ENCODE measurements at places on chromosomes 16 and 17. TPM values are rescaled to one million over a fixed set of nuclear protein-coding genes. Genes with fewer than 3 reads are reported as not detected.

PYY gene
- 1.1 TPM for polyA plus RNA-seq

DOC2B gene
- 4.3 TPM for polyA plus RNA-seq

C16orf96 gene
- polyA plus RNA-seq: 0.31 TPM

ZNF785 gene
- polyA plus RNA-seq: 6.3 TPM

MT3 gene
- polyA plus RNA-seq: 4.6 TPM

RHBDF1 gene
- 56.3 TPM for polyA plus RNA-seq

KRTAP4-5 gene
- polyA plus RNA-seq: not detected

KRTAP17-1 gene
- polyA plus RNA-seq: not detected

PRR15L gene
- 59.9 TPM for polyA plus RNA-seq

VASN gene
- polyA plus RNA-seq: 9.0 TPM

CCDC78 gene
- polyA plus RNA-seq: 2.1 TPM

CHST4 gene
- polyA plus RNA-seq: 7.8 TPM

RAB11FIP4 gene
- polyA plus RNA-seq: 6.5 TPM

TPPP3 gene
- polyA plus RNA-seq: 30.1 TPM

ALDH3A1 gene
- 0.34 TPM for polyA plus RNA-seq

MGAT5B gene
- polyA plus RNA-seq: 0.23 TPM

RTN4RL1 gene
- polyA plus RNA-seq: 3.0 TPM

MT1G gene
- 753 TPM for polyA plus RNA-seq

PRSS27 gene
- polyA plus RNA-seq: 2.1 TPM

ABCC6 gene
- polyA plus RNA-seq: 30.6 TPM

PALB2 gene
- 3.5 TPM for polyA plus RNA-seq

CDK3 gene
- polyA plus RNA-seq: 34.7 TPM

KRT15 gene
- 1.1 TPM for polyA plus RNA-seq

CD68 gene
- 1.8 TPM for polyA plus RNA-seq

CES1 gene
- 34.8 TPM for polyA plus RNA-seq

HBA2 gene
- 3.7 TPM for polyA plus RNA-seq

ACLY gene
- 68.7 TPM for polyA plus RNA-seq

TK1 gene
- polyA plus RNA-seq: 2.2 TPM

USH1G gene
- polyA plus RNA-seq: 0.08 TPM

WRAP53 gene
- polyA plus RNA-seq: 13.5 TPM

ADCY9 gene
- 10.4 TPM for polyA plus RNA-seq

PRAC2 gene
- polyA plus RNA-seq: not detected

PRSS22 gene
- 48.7 TPM for polyA plus RNA-seq

ZACN gene
- 3.4 TPM for polyA plus RNA-seq

TBC1D3B gene
- polyA plus RNA-seq: 4.5 TPM

CCL3 gene
- polyA plus RNA-seq: 0.76 TPM

GUCY2D gene
- polyA plus RNA-seq: 0.02 TPM

TVP23B gene
- polyA plus RNA-seq: 37.5 TPM

PERCC1 gene
- polyA plus RNA-seq: not detected

SMIM36 gene
- not detected for polyA plus RNA-seq

ABCC11 gene
- 0.11 TPM for polyA plus RNA-seq

PAQR4 gene
- polyA plus RNA-seq: 12.5 TPM

NGFR gene
- polyA plus RNA-seq: 6.6 TPM

GRIN2C gene
- polyA plus RNA-seq: 0.15 TPM

KRT33A gene
- polyA plus RNA-seq: not detected

MYH1 gene
- polyA plus RNA-seq: 0.09 TPM

PPM1E gene
- polyA plus RNA-seq: 1.3 TPM

ACBD4 gene
- 39.0 TPM for polyA plus RNA-seq

HOXB5 gene
- polyA plus RNA-seq: 1.0 TPM

KRT27 gene
- polyA plus RNA-seq: not detected

KCNJ18 gene
- not detected for polyA plus RNA-seq

ZMYND15 gene
- polyA plus RNA-seq: 1.6 TPM

TPSB2 gene
- 12.2 TPM for polyA plus RNA-seq

CDYL2 gene
- 1.1 TPM for polyA plus RNA-seq

NLK gene
- polyA plus RNA-seq: 12.2 TPM

NPW gene
- polyA plus RNA-seq: 1.3 TPM

MYO15B gene
- polyA plus RNA-seq: 325 TPM

HS3ST6 gene
- polyA plus RNA-seq: not detected

Measured in pancreas (tissue), 10 donors.